ENCODE measurements at places on chromosomes 16 and 17. TPM values are rescaled to one million over a fixed set of nuclear protein-coding genes. Genes with fewer than 3 reads are reported as not detected.
A peak's percentile ranks its signal among the peaks of the same experiment; 100 is the strongest.

Gene CNTD1
- 0.14 TPM for total RNA-seq

GRCh38 chr17:35432176-35433074 lies at the start of gene SLFN12:
SLFN12 (minus strand) TSS chr17:35432500; CDS start chr17:35423028, 9,472 bp downstream.
- no peak for DNase-seq
- peaks cover 33% of the 10 kb centered on the region for H3K4me1 ChIP-seq
- H3K27ac ChIP-seq, result peak within 1 kb of the TSS; percentile 92
- no peaks in the 10 kb centered on the region for H3K27me3 ChIP-seq
- peak within 1 kb of the TSS; percentile 77 for H3K4me3 ChIP-seq

- H3K27me3 ChIP-seq, result no peaks in the 10 kb centered on the region
- H3K36me3 ChIP-seq, result peaks cover 45% of the 10 kb centered on the region
- no peak overlapping the region for H3K27ac ChIP-seq
These were observed 7.7 kb upstream of the MBTPS1 start for GRCh38 chr16:84124257-84125073.

- H3K4me1 ChIP-seq, result no peaks in the 10 kb centered on the region
- no peak for DNase-seq
- H3K36me3 ChIP-seq, result no peaks in the 10 kb centered on the region
- peaks cover 76% of the 10 kb centered on the region for H3K27me3 ChIP-seq
- no peak overlapping the region for H3K4me3 ChIP-seq
- H3K27ac ChIP-seq, result no peak overlapping the region
These were observed 58.2 kb upstream of the DLX4 start for GRCh38 chr17:49910858-49911204.

GRCh38 chr17:50292465-50292864 lies 18.2 kb downstream of the TMEM92 start:
- H3K36me3 ChIP-seq, result no peaks in the 10 kb centered on the region
- H3K4me1 ChIP-seq, result peaks cover 26% of the 10 kb centered on the region
- H3K4me3 ChIP-seq, result no peak overlapping the region

Gene FAM20A
- 43.3 TPM for total RNA-seq

DNA sequence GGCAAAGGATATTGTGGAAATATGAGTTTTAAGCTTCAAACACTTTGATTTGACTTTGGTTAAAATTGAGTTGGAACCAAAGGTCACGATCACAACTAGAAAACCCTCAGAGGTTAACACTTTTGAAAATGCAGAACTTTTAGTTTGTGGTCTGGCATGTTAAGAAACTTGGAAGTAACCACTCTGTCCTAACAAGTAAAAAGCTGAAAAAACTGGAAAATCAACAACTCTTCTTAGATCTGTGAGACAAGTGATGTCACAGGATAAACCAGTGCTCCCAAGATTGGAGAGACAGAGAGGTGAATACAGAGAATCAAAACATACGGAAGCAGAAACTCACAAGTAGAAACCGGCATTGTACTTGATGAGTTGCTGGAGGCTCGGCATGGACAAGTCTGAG lies 17.4 kb downstream of the MFSD6L start:
- H3K36me3 ChIP-seq, result no peaks in the 10 kb centered on the region
- no peaks in the 10 kb centered on the region for H3K27me3 ChIP-seq
- DNase-seq, result no peak
- H3K27ac ChIP-seq, result no peak overlapping the region

DNA sequence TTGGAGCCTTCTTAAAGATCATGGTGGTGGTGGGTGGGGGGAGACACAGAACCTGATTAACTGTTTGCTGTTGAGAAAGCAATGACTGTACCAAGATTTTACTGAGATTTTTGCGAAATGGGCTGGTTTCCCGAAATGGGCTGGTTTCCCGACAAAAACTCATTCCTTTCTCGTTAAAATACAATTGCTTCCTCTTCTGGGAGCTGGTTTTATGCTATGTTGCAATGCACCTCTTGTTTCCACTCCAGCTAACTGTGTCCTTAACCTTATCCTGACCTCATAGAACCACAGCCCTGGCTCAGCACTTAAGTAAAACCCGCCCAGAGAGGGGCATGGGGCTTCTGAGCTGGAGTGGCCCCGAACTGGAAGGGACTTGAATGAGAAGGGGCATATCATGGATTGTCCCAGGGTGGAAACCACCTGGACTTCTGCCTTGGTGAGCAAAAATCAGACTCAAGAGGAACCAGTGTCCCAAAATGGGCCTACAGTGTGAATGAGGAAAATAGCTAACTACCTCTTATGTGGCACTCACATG lies 20.9 kb downstream of the FAM20A start:
- H3K27me3 ChIP-seq, result no peaks in the 10 kb centered on the region
- DNase-seq, result peak; percentile 77
- H3K27ac ChIP-seq, result peak overlapping the region; percentile 74
- peaks cover 28% of the 10 kb centered on the region for H3K4me1 ChIP-seq

- no peak for DNase-seq
- H3K27ac ChIP-seq, result no peak overlapping the region
- no peaks in the 10 kb centered on the region for H3K27me3 ChIP-seq
- H3K4me3 ChIP-seq, result no peak overlapping the region
These were observed 427.9 kb downstream of the CDH11 start for GRCh38 chr16:64693946-64694345.

Gene ABCA5
- total RNA-seq, result 20.7 TPM

- no peak overlapping the region for H3K4me3 ChIP-seq
- no peak overlapping the region for H3K27ac ChIP-seq
- H3K4me1 ChIP-seq, result peaks cover 7% of the 10 kb centered on the region
- no peaks in the 10 kb centered on the region for H3K27me3 ChIP-seq
- H3K36me3 ChIP-seq, result no peaks in the 10 kb centered on the region
These were observed 25.5 kb upstream of the PMP22 start for GRCh38 chr17:15290605-15291004.

DNA sequence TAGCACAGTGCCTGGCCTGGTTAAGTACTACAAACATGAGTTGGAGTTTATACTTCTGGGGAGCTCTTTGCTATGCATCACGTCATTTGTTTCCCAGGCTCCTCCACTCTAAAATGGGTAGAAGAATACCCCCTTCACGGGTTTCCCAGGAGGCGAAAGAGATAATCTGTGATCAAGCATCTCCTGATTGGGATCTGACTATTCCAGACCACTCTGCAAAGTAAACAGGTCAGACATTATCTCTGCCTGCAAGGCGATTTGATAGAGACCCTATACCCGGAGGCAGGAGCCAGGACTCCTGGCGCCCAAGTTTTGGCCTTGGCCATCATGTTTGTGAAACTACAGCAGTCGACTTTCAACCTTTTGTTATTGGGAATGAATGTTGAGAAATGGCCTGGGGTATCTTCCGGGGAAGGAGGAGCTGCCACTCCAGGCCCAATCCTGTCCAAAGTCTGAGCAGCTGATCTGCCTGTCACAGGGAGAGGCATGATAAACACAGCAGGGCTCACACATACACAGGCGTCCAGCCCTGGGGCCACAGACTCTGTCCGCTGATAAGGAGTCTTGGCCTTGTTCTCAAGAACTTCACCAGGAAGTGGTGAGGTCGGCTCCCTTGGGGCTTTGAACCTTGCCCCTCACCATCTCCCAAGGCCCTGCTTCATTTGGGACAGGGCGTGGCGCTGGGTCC lies 199.9 kb downstream of the MAF start:
- H3K27ac ChIP-seq, result no peak overlapping the region
- DNase-seq, result no peak
- no peak overlapping the region for H3K4me3 ChIP-seq
- no peaks in the 10 kb centered on the region for H3K4me1 ChIP-seq
- no peaks in the 10 kb centered on the region for H3K36me3 ChIP-seq

GRCh38 chr16:46907061-46907774 lies 23.1 kb downstream of the GPT2 start:
- H3K27me3 ChIP-seq, result no peaks in the 10 kb centered on the region
- DNase-seq, result no peak
- H3K4me1 ChIP-seq, result no peaks in the 10 kb centered on the region
- H3K36me3 ChIP-seq, result no peaks in the 10 kb centered on the region
- no peak overlapping the region for H3K4me3 ChIP-seq

- DNase-seq, result no peak
- H3K4me3 ChIP-seq, result no peak overlapping the region
- peaks cover 14% of the 10 kb centered on the region for H3K4me1 ChIP-seq
- no peaks in the 10 kb centered on the region for H3K27me3 ChIP-seq
- H3K27ac ChIP-seq, result no peak overlapping the region
- H3K36me3 ChIP-seq, result no peaks in the 10 kb centered on the region
These were observed 33.5 kb upstream of the ETV4 start for GRCh38 chr17:43579566-43580140.

DNA sequence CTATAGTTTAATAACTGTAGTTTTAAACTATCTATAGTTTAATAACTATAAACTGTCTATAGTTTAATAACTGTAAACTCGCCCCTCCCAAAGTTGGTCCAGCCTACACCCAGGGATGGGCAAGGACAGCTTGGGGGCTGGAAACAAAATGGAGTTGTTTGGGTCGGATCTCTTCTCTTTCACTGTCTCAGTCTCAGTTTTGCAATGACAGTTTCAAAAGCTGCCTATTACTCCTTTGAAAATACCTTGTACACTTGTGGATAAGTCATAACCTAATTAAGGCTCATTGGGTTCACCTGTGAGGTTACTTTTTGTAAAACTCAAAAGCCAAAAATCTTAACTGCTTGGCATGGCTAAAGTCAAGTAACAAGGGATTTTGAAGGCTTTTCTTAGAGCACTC lies 31.4 kb downstream of the C16orf54 start:
- no peak for DNase-seq
- H3K4me1 ChIP-seq, result no peaks in the 10 kb centered on the region
- no peaks in the 10 kb centered on the region for H3K27me3 ChIP-seq
- no peak overlapping the region for H3K27ac ChIP-seq

DNA sequence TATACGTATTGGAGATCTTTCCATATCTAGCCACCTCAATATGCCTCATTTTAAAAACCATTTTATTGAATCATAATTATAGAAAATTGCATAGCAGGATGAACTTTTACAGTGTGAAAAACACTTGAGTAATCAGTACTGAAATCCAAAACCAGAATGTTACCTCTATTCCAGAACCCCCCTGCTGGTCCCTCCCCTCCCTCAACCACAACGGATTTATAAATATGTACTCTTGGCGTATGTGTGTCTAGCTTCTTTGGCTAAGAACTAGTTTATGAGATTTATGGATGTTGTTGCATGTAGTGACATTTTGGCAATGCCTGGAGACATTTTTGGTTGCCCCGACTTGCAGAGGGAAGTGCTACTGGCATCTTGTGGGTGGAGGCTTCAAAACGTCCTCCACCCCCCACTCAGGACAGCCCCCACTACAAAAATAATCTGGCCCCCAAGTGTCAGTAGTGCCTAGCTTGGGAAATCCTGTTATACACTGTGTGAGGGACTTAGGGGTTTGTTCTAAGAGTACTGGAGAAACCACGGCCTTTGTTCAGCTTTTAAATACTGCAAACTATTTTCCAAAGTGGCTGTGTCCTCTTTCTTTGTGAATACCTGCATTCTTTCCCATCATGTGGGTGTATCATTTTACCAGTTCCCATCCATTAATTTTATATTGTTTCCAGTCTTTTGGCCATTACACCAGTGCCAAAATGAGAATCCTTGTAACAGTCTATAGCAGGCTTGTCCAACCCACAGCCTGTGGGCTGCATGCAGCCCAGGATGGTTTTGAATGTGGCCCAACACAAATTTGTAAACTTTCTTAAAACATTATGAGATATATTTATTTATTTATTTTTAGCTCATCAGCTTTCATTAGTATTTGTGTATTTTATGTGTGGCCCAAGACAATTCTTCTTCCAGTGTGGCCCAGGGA lies 23.7 kb downstream of the ITPRIPL2 start:
- no peak overlapping the region for H3K4me3 ChIP-seq
- H3K27me3 ChIP-seq, result no peaks in the 10 kb centered on the region
- peaks cover 50% of the 10 kb centered on the region for H3K4me1 ChIP-seq
- no peak for DNase-seq
- peak overlapping the region; percentile 47 for H3K27ac ChIP-seq
- no peaks in the 10 kb centered on the region for H3K36me3 ChIP-seq

Gene SHBG
- total RNA-seq, result 0.87 TPM

DNA sequence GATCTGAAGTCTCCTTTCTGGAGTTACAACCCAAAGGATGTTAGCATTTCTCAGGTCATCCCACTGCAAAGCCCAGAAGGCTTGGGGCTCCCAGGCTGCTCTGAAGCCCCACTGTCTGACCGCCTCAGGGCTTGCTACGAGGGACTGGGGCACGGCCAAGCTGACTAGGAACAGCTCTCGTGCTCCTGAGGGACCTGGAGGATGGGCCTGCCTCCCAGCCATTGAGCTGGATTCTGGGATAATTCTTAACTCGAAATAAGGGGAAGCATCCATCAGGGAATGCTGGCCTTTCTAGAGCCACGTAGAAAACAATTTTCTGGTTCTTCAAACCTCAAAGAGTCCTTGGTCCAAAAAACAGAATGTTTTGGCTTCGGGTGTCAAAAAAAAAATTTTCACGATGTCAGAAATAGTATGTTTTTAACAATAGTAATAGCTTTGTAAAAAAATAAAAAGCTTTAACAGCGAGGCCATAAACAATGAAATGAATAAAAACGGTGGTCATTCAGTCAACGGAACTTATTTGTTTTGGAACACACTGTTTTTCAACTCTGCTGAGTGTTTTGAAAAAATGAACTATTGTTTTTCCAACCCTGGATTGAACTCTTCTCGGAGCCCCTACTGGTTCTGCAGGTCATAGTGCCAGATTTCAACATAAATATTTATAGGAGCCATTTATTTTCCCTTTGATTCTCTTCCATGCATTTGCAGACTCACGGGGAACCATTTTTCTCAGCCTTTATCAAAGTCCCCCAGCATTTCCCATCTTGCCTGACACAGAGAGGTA lies 16.4 kb upstream of the HERPUD1 start:
- H3K4me3 ChIP-seq, result no peak overlapping the region
- no peaks in the 10 kb centered on the region for H3K36me3 ChIP-seq
- peaks cover 57% of the 10 kb centered on the region for H3K4me1 ChIP-seq
- no peak for DNase-seq
- H3K27me3 ChIP-seq, result no peaks in the 10 kb centered on the region
- H3K27ac ChIP-seq, result peak overlapping the region; percentile 55
